ENCODE measurements at places on chromosomes 4 and X.

DNA sequence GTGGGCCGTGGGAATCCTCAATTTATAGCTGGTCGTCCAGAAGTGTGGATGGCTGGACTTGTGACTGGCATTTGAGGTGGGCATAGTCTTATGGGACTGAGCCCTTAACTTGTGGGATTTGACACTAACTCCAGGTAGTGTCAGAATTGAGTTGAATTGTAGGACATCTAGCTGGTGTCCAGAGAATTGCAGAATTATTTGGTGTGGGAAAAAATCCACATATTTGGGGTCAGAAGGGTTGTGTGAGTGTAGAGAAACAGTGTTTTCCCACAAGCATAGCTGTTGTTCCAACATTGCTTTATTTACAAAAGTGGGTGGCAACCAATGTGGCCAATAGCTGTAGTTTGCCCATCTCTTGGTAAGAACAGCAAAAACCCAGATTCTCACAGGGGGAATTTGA, 91.3 kb downstream of the MOSPD2 start:
- DNase-seq = no peak

GRCh38 chrX:132488180-132488705, 595 bp downstream of the MBNL3 start:
- no peak for DNase-seq

- DNase-seq = no peak
These were observed 2.9 kb downstream of the DOK7 start for GRCh38 chr4:3465698-3466671.

DNA sequence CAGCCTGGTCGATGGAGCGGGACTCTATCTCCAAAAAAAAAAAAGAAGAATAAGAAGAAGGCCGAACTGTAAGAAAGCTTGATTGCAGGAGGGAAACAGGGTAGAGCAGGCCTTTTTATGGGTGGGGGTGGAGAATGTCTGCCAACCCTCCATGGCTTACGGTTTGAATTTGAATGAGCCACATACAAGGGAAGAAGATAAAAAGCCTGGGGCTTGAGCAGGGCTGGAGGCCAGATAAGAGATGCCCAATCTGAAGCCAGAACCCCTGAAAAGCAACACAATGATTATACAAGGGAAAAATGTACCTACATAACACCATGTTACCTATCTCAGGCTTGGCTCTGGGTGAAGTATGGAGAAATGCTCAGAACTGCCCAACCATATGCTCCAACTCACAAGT, 57.3 kb upstream of the TRIM2 start:
- no peak for DNase-seq

DNA sequence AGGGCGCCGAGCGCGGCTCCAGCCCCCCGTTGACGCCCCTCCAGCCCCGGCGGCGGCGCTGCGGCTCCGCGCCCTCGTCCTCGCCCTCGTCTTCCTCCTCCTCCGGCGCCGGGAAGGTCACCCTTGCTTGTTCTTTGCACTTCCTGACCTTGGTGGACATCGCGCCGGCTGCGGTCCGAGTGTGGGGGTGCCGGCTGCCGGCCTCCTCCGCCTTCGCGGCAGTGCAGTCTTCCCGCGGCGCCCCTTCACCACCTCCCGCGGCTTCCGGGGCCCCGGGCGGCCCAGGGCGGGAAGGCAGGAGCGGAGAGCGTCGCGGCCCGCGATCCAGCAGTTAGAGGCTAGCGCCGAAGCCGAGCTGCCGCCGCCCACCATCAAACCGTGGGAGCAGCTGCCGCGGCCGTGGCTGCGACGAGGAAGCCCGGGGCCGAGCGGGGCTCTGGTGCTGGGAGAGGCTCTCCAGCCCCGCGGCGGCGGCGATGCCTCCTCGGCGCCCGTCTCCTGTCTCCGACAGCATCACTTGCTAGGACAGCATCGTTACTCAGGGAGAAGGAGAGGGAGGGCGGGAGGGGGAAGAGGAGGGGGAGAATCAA, at the start of gene TRPC3:
Gene TRPC3 (minus strand): TSS at position 540 of the 590 bp plus-strand sequence. CDS start 380 bp downstream, at position 160.
- peak; percentile 61 for DNase-seq

- no peak for DNase-seq
These were observed 120.3 kb upstream of the USP9X start for GRCh38 chrX:40964633-40965586.

All from natural killer cell treated with Interleukin-12 subunit alpha and Interleukin-12 subunit beta and Interleukin-15 and Interleukin-18, amount 100 ng/mL, for 72 hours (primary cell).